ENCODE measurements at places on chromosomes 4 and X.

GRCh38 chr4:168797738-168798375 lies 212.2 kb downstream of the CBR4 start:
- no peak for DNase-seq

DNA sequence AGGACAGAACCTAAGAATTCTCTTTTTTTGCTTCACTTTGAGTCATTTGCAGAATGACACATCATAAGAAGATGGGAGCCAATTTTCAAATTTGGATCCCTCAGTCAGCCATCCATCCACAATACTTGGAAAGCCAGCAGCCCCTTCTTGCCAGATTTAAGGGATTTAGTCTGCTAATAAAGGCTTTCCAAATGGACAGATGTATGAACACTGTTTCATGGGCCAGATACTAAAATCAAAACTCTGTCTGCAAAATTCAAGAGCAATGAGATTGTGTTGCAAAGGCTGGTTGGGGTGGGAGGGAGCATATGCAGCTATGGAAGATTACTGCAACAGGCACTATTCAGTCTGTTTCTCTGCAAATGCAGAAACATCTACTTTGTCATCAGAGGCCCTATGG lies 37.7 kb upstream of the KCNIP4 start:
- DNase-seq, result no peak

GRCh38 chr4:112144546-112145325 lies 518 bp upstream of the FAM241A start:
- no peak for DNase-seq

DNA sequence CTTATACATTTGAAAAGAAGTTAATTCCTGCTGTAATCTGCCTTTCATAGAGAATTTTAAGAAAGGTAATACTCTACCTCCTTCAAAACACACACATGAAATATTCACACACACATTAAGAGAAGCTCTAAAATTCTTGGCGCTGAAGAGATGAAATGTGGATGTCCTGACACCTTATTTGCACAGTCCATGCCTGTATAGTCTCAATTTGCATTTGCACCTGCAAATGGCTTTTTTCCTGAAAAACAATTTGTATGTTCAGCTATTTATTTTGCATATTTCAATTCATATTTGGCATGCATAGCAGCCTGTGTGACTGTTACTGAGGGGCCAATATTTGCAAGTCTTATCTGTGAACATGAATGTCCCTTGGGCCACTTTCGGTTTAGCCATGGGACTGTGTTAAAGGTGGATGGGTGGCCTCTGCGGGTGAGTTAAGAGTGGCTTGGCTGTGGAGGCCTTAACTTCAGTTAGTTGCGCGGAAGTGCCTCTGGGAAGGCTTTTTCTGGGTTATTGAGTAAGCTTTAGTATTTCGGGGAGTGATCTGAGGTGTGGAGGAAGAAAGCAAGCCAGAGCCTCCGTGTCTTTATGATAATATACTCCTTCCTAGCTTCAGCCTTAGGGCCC lies 443.3 kb upstream of the FAT1 start:
- no peak for DNase-seq

Data from neuronal stem cell (in vitro differentiated cells).